ENCODE measurements at places on chromosomes 6 and 20. TPM values are rescaled to one million over a fixed set of nuclear protein-coding genes. Genes with fewer than 3 reads are reported as not detected.

Gene EMILIN3
- total RNA-seq, result 4.2 TPM

Gene LY6G6C
- total RNA-seq, result not detected

Gene LTB
- total RNA-seq, result 0.25 TPM

Gene UBE2V1
- total RNA-seq, result 77.1 TPM

Gene TMEM63B
- total RNA-seq, result 37.2 TPM

Gene IL17A
- not detected for total RNA-seq

Gene TCP1
- 136 TPM for total RNA-seq

Gene AGER
- 1.8 TPM for total RNA-seq

Gene RAD21L1
- not detected for total RNA-seq

Gene NUDT3
- 50.1 TPM for total RNA-seq

Gene VWA7
- 14.7 TPM for total RNA-seq

Gene C6orf141
- total RNA-seq, result 0.41 TPM

Gene SS18L1
- total RNA-seq, result 9.0 TPM

Gene ZC2HC1B
- total RNA-seq, result not detected

Gene CALHM5
- 2.1 TPM for total RNA-seq

Gene HNF4A
- not detected for total RNA-seq

Gene GPLD1
- 0.71 TPM for total RNA-seq

Gene POPDC3
- total RNA-seq, result 56.9 TPM

Gene BTN1A1
- total RNA-seq, result not detected

Gene SIRPA
- total RNA-seq, result 25.5 TPM

Gene GGT7
- total RNA-seq, result 21.6 TPM

Gene SNAI1
- 0.69 TPM for total RNA-seq

Gene PDE10A
- 12.2 TPM for total RNA-seq

Gene FAM50B
- 23.2 TPM for total RNA-seq

Gene SUMO4
- 0.27 TPM for total RNA-seq

Gene LHFPL5
- not detected for total RNA-seq

Gene FAM209B
- total RNA-seq, result 0.47 TPM

Gene SLC12A5
- total RNA-seq, result not detected

Gene OXT
- total RNA-seq, result not detected

Gene TMEM244
- total RNA-seq, result not detected

Gene CASS4
- total RNA-seq, result 0.47 TPM

Gene SERPINB6
- 233 TPM for total RNA-seq

Gene TINAG
- total RNA-seq, result 0.41 TPM

Gene ALDH8A1
- total RNA-seq, result 0.08 TPM

Gene CALHM6
- 1.7 TPM for total RNA-seq

Gene TMEM74B
- total RNA-seq, result 4.2 TPM

Gene TSPO2
- not detected for total RNA-seq

Gene CTAGE9
- not detected for total RNA-seq

Gene ME1
- 22.3 TPM for total RNA-seq

Gene NOTCH4
- total RNA-seq, result 23.0 TPM

Gene TFAP2C
- total RNA-seq, result 0.19 TPM

Gene SNAP25
- total RNA-seq, result 0.22 TPM

Gene ZC3H12D
- 0.25 TPM for total RNA-seq

Gene EYS
- total RNA-seq, result 0.08 TPM
